ENCODE measurements at places on chromosomes 2 and 18.
A peak's percentile ranks its signal among the peaks of the same experiment; 100 is the strongest.

GRCh38 chr2:30375915-30376314 is 71.1 kb upstream of the LCLAT1 start:
- DNase-seq: no peak

DNA sequence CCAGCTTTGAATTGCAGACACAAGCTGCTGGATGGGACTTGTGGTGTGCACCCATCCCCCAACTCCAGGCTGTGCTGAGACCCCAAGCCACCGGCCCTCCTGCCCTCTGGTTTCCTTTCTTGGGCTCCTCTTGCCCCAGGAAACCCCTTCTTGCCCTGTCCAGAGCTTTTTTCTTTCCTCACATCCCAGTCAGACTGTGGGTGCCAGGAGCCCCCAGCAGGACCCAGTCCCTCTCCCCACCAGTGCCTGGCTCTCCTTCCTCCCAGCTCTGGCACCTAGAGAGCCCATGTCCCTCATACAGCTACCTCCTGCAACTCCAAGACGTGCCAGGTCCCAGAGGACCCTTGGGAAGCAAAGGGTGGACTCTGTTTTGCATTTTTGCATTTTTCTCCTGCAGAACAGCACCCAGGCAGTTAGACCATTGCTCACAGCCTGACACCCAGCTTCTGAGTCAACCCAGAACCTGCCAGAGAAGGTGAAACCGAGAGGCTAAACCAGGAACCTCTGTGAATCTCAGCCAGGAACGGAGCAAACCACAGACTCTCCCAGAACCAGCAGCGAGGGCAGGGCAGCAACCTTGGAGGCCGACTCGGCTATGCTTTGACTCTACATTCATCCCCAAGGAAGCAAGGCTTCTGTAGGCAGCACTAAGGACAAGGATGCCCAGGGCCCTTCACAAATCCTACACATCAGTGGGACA is 221.1 kb downstream of the ANAPC1 start:
- no peak for DNase-seq

DNA sequence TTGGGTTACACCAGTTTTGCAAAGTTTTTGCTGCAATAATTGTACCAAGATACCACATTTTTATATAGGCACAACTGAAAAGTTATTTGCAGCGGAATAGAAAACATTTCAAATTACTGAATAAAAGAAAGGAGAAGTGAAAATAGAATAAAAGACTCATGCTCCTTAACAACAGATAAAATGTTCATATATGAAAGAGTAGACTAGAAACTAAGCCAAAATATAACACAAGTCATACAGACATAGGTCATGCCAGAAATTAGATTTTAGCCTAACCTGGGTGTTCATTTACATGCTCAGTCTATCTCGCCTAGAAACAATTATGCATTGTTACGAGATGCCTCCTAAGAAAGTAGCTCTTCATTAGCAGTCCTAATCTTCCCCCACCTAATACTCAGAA is 16.4 kb upstream of the MAP3K20 start:
- DNase-seq: no peak

DNA sequence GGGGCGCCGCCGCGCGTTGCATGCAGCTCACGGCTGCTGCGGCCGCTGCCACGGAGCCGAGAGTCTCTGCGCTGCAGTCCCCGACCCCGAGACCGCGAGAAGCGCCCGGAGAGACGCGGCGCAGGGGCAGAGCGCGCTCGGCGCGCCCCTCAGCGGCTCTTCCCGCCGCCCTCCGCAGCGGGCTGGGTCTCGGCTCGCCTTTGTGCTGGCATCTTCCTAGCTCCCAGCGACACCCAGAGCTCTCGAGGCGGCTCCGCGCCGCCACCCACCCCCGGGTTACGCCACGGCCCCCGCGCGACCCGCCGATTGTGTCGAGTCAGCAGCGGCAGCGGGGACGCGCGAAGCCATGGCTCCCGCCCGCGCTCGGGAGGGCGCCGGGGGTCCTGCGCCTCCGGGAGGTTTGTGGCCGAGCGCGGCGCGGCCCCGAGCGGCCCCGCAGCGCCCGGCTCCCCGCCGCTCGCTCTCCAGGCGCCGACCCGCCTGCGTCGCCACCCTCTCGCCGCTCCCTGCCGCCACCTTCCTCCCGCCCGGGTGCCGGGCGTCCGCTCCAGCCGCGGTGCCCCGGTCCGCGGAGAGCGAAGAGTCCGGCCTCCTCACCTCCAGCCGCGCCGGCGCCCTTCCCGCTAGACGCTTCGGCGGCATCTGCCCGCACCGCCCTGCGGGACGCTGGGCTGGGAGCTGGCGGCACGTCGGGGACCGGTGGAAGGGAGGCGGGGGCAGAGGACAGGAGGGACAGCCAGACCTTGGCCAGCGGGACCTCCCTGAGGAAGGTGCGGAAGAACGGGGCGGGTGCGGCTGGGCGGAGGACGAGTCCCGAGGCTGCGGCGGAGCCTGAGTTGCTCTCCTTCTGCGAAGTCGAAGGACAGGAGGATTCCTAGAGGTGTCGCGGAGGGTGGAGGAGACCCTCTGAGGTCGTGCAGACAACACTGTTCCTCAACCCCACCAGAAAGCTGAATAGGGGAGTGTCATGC is 46.3 kb upstream of the CCDC150 start:
- peak; percentile 77 for DNase-seq

DNA sequence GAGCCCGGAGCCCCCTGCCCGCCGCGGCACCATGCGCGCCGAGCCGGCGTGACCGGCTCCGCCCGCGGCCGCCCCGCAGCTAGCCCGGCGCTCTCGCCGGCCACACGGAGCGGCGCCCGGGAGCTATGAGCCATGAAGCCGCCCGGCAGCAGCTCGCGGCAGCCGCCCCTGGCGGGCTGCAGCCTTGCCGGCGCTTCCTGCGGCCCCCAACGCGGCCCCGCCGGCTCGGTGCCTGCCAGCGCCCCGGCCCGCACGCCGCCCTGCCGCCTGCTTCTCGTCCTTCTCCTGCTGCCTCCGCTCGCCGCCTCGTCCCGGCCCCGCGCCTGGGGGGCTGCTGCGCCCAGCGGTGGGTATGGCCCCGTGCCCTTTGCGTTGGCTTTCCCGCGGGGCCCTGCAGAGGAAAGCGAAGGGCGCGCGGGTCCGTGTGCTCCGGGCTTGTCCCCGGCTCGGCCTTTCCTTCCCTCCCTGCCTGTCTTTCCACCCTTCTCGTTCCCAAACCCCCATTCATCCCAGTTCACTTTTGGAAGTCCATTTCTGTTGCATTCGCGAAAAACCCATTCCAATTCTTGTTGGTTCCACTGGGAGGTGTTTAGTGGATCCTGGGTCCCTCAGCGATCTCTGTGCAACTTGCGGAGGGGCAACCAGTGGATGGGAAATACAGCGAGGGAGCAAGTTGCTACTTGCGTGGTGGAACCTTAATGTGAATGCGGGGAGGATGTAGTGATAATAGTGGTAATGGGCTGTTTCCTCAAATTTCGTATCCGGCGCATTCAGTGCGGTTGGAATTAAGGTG is 599 bp downstream of the ADAM23 start:
- DNase-seq: peak; percentile 66

DNA sequence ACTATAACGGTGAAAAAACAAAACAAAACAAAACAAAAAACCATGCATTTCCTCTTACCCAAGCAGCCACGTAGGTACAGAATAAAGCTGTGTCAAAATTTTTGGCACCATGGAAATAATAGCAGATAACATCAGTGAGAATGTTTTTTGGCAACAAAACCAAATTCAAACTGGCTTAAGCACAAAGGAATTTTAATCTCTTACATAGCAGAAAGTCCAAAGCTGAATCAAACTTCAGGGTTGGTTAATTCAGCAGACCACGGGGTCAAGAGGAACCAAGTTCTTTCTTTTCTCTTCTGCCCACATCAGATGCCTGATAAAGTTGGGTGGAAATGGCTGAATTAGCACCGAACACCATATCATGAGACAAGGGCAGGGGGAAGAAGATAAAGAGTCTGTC is 129.5 kb downstream of the PAX3 start:
- no peak for DNase-seq

DNA sequence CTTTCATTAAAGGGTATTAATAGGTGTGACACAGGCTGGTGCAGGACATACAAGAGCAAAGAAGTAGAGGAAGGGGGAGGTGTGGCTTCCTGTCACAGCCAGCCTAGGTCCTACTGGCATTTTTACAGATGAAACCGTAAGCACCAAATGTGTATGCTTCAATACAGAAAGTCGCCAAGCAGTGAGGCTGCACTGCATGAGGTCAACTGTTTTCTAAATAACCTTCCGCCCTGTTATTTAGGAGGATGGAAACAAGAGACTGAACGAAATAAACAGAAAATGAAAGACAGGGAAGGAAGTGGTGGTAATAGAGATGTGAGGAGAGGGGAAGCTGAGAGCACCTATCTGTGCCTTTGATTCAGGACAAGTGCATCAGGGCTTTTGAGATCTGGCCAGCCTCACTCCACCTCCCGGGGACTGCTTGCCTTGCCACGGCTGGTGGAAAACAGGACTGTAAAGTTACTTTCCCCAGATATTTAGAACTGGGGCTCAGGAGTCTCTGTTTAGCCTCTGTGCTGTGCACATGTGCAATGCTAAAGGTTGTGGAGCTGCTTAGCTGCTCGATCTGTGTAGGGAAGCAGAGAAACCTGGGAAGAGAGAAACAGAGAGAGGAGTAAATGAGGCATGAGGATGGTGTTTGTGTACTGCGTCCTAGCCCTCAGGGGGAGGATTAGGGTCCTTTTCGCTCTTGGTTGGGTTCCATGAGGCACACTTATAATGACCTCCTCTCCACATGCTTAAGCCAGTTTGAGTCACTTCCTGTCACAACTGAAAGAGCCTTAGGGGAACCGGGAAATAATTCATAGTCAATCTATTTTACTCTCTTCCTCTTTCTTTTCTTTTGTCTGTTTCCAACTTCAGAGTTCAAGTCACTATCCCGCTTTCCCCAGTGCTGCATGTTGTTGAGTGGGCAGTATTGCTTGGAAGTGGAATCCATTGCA is 62.3 kb upstream of the BOD1L2 start:
- no peak for DNase-seq

DNA sequence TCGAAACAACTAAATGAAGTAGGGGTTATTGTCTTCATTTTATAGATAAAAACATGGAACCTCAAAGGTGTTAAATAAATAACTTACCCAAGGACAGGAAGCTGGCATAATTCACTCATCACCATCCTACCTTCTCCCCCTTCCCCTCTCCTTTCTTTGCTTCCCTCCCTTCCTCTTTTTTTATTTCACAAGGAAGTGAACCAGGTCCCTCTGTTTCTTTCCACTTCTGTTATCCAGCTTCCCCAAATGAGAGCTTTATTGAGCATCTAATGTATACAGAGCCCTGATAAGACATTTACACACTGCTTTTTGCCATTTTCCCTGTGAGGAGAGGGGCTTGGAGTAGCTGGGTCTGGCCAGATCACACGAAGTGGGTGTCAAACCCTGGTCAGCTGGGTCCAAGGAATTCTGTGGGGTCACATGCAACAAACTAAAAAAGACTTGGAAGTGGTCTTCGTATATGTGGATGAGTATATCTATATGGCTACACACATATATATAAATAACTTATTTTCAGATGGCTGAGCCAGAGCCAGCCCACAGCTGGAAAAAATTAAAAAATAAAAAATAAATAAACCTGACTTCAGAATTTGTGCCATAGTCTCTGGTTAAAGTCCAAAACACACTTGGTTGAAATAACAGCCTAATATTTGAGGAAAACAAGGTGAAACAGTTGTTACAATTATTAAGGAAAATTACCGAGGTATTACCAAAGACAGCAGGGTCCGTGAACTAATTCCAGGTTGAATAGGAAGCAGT is 49.3 kb upstream of the FOSL2 start:
- no peak for DNase-seq

GRCh38 chr2:33342705-33343104 is 133.7 kb upstream of the RASGRP3 start:
- DNase-seq: no peak

DNA sequence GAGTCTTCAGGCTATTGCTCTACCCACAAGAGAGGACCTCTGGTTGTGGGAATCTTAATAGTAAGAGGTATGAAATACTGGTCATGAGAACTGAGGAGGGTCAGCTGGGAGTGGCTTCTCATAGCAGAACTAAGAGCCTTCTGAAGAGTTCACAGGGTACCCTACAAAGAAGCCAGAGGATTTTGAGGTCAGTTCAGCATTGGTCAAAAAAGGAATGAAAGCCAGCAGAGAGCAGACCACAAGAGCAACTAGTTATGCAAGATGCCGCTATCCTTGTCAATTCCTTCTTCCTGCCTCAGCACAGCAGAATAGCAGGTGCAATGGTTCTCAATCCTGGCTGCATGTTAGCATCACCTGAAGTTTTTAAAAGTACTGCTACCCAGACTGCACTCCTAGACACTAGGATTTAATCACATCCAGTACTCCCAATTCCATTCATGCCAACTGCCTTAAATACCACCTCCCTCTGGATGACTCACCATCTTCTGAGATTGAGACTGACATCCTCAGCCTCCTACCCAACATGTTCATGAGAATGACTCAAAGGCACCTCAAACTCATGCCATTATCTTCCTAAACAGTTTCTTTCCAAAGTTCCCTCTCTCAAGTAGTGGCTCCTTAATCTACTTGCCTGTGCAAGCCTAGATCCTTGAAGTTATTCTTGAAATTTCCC is 81.0 kb upstream of the RBMS1 start:
- no peak for DNase-seq

DNA sequence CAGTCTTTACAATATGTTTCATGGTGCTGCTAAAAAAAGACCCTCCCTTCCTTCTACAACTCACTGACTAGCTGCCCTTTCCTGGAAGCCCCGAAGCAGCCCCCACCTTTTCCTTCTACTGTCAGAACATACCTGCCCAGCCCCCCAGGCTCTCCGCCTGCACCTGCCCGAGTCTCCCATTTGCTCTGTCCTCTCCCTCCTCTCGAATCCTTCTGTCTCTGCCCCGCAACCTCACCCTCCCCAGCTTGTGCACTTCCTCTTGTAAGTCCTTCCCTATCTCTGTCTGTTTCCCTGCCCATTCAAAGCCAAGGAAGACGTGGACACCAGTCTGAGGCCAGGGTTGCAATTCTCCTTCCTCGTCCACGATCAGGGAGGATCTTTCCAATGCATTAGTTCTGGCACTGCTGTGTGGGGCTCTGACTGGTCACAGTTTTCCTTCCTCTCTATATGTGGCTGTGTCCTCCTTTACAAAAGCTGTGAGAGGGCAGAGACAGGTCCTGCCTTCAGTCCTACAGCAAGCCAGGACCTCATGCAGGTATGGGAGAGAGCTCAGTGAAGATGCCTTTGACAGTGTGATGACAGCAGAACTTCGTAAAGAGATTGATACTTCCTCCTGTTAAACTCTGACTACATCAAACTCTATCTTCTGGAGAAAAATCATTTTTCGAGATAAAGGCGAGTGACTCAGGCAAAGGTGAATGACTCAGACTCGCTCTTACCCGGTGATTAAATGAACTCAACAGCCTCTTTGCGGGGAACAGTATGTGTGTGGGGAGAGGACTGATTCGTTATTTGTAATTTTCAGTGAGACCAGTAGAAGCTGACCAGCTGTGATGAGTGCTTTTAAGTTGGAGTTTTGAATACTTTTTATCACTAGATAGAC is 14.2 kb downstream of the TNFRSF11A start:
- no peak for DNase-seq

Measured in H1 (cell line).